CD8-positive, alpha-beta memory T cell (primary cell): ENCODE measurements at places on chromosomes 16 and 17.
A peak's percentile ranks its signal among the peaks of the same experiment; 100 is the strongest.

- H3K4me3 ChIP-seq = no peak overlapping the region
- no peak for DNase-seq
- no peaks in the 10 kb centered on the region for H3K27me3 ChIP-seq
- H3K36me3 ChIP-seq = no peaks in the 10 kb centered on the region
- H3K27ac ChIP-seq = no peak overlapping the region
These were observed 197.3 kb upstream of the SDK2 start for GRCh38 chr17:73841431-73842060.

DNA sequence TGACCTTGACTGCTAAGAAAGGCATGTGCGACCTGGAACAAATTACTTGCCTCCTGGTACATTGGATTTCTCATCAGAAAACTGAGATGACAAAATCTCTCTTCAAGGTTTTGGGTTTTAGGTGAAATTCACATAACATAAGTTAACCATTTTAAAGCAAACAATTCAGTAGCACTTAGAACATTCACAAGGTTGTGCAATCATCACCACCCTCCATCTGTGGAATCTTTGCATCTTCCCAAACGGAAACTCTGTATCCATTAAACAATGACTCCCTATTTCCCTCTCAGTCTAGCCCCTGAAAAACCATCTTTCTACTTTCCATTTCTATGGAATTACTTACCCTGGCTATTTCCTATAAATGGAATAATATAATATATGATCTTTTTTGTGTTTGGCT, 42.2 kb upstream of the BRD7 start:
- no peak overlapping the region for H3K27ac ChIP-seq
- H3K27me3 ChIP-seq = no peaks in the 10 kb centered on the region
- no peaks in the 10 kb centered on the region for H3K36me3 ChIP-seq
- H3K4me1 ChIP-seq = no peaks in the 10 kb centered on the region

DNA sequence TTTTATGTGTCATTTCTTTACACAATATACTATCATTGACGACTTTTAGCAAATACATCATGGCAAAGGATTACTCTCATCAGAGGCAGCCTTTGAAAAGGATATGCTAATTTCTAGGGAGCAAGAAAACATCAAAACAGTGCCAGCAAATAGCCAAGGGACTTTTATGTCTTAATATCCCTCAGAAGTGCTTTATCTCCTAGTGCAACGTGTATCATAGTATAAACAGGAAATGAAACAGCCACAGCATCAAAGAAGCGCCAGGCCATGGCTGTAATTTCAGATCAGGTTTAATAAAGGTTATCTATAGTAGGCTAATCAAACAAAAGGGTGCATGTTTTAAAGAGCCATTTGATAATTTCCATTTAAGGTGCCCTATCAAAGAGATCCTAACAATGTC, 159.9 kb downstream of the AXIN2 start:
- no peak overlapping the region for H3K27ac ChIP-seq
- no peaks in the 10 kb centered on the region for H3K27me3 ChIP-seq
- DNase-seq = no peak

GRCh38 chr16:56744996-56745640, 15.2 kb downstream of the NUP93 start:
- no peaks in the 10 kb centered on the region for H3K4me1 ChIP-seq
- H3K27ac ChIP-seq = no peak overlapping the region
- DNase-seq = no peak
- no peak overlapping the region for H3K4me3 ChIP-seq

GRCh38 chr16:57572978-57573728, 30.7 kb downstream of the ADGRG5 start:
- no peak overlapping the region for H3K4me3 ChIP-seq
- H3K27ac ChIP-seq = no peak overlapping the region
- no peaks in the 10 kb centered on the region for H3K27me3 ChIP-seq
- peaks cover 21% of the 10 kb centered on the region for H3K4me1 ChIP-seq
- peaks cover 13% of the 10 kb centered on the region for H3K36me3 ChIP-seq

DNA sequence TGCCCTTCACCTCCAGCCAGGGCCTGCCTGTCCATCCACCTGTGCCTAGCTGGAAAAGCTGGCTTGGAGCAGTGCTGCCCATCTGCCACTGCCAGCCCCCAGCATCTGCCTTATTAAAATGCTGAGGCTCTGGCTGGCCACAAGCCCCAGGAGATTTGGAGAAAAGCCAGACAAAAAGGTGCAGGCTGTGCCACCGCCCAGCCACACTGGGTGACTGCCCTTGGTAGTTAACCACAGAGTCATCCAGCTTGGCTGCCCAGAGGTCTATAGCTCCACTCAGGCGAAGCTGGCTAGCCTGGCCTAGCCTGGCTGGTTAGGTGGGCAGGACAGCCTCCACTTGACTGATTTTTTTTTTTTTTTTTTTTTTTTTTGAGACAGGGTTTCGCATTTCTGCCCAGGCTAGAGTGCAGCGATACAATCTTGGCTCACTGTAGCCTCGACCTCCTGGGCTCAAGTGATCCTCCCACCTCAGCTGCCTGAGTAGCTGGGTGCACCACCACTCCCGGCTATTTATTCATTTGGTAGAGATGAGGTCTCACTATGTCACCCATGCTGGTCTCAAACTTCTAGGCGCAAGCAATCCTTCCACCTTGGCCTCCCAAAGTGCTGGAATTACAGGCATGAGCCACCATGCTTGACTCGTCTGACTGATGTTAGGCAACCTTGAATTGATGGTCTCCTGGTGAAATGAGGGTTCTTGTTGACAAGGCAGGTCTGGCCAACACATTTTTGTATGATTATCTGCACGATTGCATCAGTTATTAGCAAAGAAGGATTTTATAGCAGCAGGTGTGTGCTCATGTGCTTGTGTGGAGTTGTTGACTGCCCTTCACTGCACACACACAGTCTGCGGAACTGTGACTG, 103.8 kb downstream of the RAB11FIP4 start:
- H3K4me3 ChIP-seq = peak overlapping the region; percentile 25
- H3K4me1 ChIP-seq = peaks cover 86% of the 10 kb centered on the region
- peak overlapping the region; percentile 41 for H3K27ac ChIP-seq
- no peak for DNase-seq

GRCh38 chr17:21214777-21215541, 998 bp upstream of the TMEM11 start:
- no peak for DNase-seq
- H3K36me3 ChIP-seq = peaks cover 8% of the 10 kb centered on the region
- peaks cover 44% of the 10 kb centered on the region for H3K4me1 ChIP-seq
- H3K4me3 ChIP-seq = peak overlapping the region; percentile 93
- H3K27me3 ChIP-seq = no peaks in the 10 kb centered on the region

- no peak for DNase-seq
- no peak overlapping the region for H3K4me3 ChIP-seq
- H3K27ac ChIP-seq = no peak overlapping the region
- no peaks in the 10 kb centered on the region for H3K27me3 ChIP-seq
These were observed 166.9 kb downstream of the CDH13 start for GRCh38 chr16:82793528-82794245.

GRCh38 chr17:15250135-15250860, 14.8 kb downstream of the PMP22 start:
- no peaks in the 10 kb centered on the region for H3K27me3 ChIP-seq
- no peak overlapping the region for H3K27ac ChIP-seq
- no peaks in the 10 kb centered on the region for H3K4me1 ChIP-seq
- H3K4me3 ChIP-seq = no peak overlapping the region
- DNase-seq = no peak
- H3K36me3 ChIP-seq = no peaks in the 10 kb centered on the region

DNA sequence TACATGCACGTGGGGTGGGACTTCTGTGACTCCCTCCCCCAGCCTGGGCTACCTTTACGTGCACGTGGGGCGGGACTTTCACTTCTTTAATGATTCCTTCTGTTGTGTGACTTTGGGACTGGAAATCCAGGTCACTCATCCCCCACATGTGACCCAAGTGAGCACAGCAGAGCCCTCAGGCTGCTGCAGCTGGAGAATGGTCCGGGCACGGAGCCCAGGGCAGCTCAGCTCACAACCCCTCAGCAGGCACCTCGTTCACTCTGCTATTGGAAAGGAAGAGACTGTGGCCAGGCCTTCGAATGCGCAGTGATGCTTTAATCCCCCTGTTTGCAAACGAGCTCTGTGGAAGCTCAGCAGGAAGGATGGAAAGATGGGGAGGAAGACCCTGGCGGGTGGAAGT, 14.7 kb downstream of the DBNDD1 start:
- H3K36me3 ChIP-seq = no peaks in the 10 kb centered on the region
- no peak overlapping the region for H3K4me3 ChIP-seq
- H3K27me3 ChIP-seq = no peaks in the 10 kb centered on the region
- H3K27ac ChIP-seq = no peak overlapping the region
- peaks cover 12% of the 10 kb centered on the region for H3K4me1 ChIP-seq

DNA sequence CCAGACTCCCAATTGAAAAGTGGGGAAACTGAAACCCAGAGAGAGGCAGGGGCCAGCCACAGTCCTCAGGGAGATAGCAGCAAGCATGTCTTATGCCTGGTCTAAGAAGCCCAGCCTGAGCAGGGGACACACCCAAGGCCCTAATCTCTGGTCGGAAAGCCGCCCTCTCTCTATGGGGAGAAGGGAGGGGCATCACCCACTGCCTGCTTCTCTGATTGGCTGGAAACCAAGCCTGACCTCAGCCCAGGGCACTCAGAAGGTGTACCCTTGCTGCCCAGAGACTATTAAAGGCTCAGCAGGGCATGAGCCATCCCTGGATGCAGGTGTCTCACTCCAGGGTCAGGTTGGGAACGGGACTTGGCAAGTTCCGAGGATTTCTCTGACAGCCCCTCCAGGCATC, 5.7 kb upstream of the KRT13 start:
- H3K27ac ChIP-seq = no peak overlapping the region
- no peak overlapping the region for H3K4me3 ChIP-seq
- H3K27me3 ChIP-seq = no peaks in the 10 kb centered on the region
- DNase-seq = no peak

- no peak overlapping the region for H3K27ac ChIP-seq
- H3K36me3 ChIP-seq = peaks cover 7% of the 10 kb centered on the region
- H3K4me1 ChIP-seq = no peaks in the 10 kb centered on the region
- DNase-seq = no peak
These were observed 47.2 kb upstream of the CLEC18A start for GRCh38 chr16:69903865-69904415.

- H3K36me3 ChIP-seq = no peaks in the 10 kb centered on the region
- no peak overlapping the region for H3K4me3 ChIP-seq
- H3K27me3 ChIP-seq = no peaks in the 10 kb centered on the region
- no peak overlapping the region for H3K27ac ChIP-seq
- DNase-seq = no peak
These were observed 6.9 kb downstream of the RGS9 start for GRCh38 chr17:65143889-65144604.
